ENCODE measurements at places on chromosomes 13 and 19. TPM values are rescaled to one million over a fixed set of nuclear protein-coding genes. Genes with fewer than 3 reads are reported as not detected.

DNA sequence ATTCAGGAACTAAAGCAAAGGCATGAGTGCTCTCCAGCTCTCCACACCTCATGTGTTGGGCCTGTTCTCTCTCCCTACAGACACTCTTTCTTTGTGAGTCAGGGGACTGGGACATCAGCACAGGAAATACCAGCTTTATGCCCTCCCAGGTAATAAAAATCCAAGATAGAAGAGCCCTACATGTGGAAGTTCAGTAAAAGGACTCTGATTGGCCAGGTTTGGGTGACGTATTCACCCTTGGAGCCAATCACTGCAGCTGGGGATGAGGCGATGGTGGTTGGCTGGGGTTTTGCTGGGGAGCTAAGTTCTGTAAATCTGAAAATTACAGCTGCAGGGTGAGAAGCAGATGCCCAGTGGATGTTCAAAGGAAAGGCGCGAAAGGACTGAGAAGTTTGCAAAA, 32.5 kb downstream of the CCDC70 start:
- DNase-seq: no peak

DNA sequence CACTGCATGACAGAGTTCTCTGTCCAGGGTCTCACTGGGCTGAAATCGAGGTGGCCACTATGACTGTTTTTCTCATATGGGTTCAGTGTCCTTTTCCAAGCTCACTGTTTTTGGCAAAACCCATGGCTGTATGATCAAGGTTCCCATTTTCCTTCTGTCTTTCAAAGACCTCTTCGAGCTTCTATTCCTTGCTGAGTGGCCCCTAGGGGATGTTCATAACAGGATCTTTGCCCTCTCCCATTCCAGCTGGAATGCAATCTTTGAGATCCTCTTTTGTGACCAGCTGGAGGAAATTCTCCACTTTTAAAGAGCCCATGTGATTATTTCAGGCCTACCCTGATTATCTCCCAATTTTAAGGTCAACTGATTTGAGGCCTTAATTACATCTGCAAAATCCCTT, 572.5 kb upstream of the SLC10A2 start:
- DNase-seq: no peak

GRCh38 chr19:48859711-48860572, 8.5 kb downstream of the PLEKHA4 start:
- no peak for DNase-seq

Gene DAND5
- total RNA-seq: not detected

Gene ZNF829
- total RNA-seq: 9.0 TPM

- no peak for DNase-seq
Measured at GRCh38 chr19:35256566-35256965, 7.8 kb downstream of the LSR start.

DNA sequence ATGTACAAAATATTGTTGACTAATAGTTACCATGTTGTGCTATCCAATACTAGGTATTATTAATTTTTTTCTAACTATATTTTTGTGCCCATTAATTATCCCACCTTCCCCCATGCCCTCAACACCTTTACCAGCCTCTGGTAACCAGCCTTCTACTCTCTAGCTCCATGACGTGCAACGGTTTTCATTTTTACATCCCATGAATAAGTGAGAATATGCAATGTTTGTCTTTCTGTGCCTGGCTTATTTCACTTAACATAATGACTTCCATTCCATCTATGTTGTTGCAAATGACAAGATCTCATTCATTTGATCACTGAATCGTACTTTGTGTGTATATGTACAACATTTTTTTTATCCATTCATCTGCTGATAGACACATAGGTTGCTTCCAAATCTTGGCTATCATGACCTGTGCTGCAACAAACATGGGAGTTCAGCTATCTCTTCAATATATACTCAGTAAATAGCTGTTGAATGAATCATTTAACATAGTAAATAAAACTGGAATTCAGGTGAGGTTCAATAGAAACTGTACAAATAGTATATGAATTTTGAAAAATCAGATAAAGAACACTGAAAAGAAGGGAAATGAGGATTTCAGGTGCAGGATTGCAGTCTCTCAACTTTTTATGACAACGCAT, 509.0 kb upstream of the MIR17HG start:
- DNase-seq: no peak

Data from activated naive CD8-positive, alpha-beta T cell treated with anti-CD3 and anti-CD28 coated beads, Interleukin-2, amount 10 ng/mL, durations not matched to agents 7 days and 5 days (primary cell).